GM12891 (cell line): ENCODE measurements at places on chromosomes 13 and 19.

DNA sequence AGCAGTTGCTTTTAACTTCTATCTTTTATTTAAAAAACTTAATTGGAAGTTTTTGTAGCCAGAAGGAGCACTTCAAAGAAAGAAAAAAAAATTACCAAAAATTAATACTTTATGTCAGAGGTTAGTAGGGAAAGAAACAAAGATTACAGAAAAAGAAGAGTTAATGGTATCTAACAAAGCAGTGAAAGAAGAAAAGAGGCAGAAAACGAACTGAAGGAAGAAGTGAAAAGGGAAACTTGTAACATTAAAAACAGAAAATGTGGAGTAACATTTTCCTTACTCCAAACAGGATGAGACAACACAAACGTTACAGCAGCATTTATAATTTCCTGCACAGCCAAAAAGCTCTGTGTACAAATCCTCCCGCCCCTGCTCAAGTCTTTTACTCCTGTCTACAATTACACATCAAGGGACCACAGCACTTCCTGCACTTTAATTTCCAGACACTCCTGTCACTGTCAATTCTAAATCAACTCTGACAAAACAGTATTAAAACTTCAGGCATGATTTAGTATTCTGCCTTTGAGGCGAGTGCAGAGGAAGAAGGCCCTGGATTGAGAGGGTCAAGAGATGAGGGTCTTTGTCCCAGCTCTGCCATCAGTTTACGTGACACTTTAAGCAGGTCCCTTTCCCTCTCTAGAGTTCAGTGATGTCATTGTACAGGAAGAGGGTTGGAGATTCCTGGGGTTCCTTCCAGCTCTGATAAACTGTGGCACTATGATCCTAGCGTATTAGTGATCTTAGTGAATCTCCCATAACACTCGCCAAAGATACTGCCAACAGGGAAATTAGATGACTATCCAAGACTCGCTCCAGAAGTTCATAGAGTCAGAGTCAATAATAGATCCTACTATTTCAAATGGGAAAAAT, 53.2 kb upstream of the LSM14A start:
- no peak for DNase-seq

- no peak for DNase-seq
Observed at GRCh38 chr13:39866722-39867121, 211.3 kb downstream of the COG6 start.

GRCh38 chr13:26500618-26501320, 56.7 kb upstream of the WASF3 start:
- DNase-seq, result no peak

GRCh38 chr13:97474349-97474980, 40.5 kb downstream of the RAP2A start:
- DNase-seq, result no peak

GRCh38 chr19:49423071-49423984, at the start of gene PTH2:
TSS of gene PTH2 (minus strand) at chr19:49423441. CDS start at chr19:49423339, 102 bp downstream.
- no peak for DNase-seq

- no peak for DNase-seq
Observed at GRCh38 chr13:22629374-22629773, 551.4 kb upstream of the SGCG start.

- DNase-seq, result no peak
Observed at GRCh38 chr13:98056839-98057410, 86.0 kb upstream of the FARP1 start.
